Inflammatory macrophage treated with lipopolysaccharide for 4 hours (primary cell): ENCODE measurements at places on chromosomes 6 and 20.

DNA sequence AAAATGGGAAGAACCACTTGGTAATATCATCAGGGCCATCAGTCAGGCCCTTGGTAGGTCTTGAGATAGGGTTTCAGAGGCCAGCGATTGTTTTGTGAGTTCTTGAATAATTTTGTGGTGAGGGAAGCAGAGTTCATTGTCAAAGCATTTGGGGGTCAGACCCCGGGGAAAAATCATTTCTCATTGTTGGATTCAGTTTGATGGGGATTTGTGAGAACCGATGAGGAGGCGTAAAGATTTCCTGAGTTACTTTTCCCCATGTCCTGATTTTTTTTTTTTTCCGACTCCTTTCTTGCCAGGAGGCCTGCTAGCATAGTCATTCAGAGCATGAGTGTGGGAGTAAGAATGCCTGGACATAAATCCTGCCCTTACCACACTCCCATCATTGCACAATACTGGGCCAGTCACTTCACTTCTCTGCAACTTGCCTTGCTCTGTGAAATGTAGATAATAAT, 60.3 kb downstream of the TSHZ2 start:
- no peak for DNase-seq

DNA sequence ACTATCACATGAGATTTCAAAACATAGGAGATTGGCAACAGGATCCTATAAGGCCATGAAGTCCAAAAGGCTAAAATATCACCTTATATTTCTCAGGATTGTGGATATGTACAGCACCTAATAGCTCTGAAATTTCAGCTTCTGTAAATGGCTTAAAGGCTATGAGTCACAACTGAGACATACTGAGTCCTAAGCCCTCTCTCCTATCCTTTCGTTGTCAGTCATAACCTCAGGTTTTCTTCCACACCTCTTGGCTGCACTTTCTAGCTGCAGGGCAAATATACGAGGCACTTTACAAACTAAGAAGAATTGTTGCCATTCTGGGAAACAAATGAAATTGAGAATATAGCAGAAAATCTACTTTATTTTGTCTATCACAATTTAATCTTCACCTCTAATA, 969.9 kb upstream of the EPHA7 start:
- DNase-seq = no peak

- peak; percentile 94 for DNase-seq
These were observed 84.3 kb downstream of the OPRM1 start for GRCh38 chr6:154123155-154123956.

DNA sequence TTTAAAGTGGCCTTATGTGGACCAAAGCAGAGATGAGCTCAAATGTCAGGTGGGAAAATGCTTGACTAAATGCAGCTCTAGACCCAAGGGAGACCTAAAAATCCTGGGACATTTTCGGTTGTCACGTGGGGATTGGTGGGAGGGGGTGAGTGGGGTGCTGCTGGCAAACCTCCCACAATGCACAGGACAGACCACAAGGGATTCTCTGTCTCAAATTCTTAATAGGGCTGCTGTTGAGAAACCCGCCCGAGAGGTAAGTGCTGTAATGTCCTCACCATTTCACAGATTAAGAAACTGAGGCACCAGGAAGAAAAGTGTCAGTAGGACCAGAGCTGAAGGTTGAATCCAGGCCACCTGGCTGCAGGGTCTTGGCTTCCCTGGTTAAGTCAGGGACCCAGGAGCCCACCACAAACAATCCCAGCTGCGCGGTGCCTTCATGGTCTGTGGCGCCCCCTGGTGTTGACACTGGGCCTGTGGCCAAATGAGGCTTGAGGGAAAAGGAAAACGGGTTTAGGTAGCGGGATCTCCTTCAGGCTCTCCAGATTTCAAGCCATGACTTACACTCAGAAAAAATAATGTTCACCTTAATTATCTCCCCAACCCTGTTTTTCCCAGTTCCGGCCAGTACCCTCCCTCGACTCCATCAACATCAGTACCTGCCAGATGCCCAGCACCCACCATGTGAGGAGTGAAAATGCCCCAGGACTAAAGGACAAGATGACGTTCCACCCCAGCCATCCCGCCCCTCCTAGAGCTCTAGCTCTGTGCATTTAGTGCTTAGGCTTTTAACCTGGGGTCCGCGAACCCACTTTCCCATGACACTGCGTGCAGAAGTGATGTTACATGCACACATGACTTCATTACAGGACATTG, 7.2 kb downstream of the HLA-G start:
- DNase-seq = peak; percentile 27

GRCh38 chr6:155372256-155372655, 58.0 kb upstream of the TFB1M start:
- DNase-seq = no peak

GRCh38 chr6:153131037-153131981, at the start of gene RGS17:
RGS17 (minus strand) TSS chr6:153131282; CDS start chr6:153044018, 87,264 bp downstream.
- DNase-seq = no peak

DNA sequence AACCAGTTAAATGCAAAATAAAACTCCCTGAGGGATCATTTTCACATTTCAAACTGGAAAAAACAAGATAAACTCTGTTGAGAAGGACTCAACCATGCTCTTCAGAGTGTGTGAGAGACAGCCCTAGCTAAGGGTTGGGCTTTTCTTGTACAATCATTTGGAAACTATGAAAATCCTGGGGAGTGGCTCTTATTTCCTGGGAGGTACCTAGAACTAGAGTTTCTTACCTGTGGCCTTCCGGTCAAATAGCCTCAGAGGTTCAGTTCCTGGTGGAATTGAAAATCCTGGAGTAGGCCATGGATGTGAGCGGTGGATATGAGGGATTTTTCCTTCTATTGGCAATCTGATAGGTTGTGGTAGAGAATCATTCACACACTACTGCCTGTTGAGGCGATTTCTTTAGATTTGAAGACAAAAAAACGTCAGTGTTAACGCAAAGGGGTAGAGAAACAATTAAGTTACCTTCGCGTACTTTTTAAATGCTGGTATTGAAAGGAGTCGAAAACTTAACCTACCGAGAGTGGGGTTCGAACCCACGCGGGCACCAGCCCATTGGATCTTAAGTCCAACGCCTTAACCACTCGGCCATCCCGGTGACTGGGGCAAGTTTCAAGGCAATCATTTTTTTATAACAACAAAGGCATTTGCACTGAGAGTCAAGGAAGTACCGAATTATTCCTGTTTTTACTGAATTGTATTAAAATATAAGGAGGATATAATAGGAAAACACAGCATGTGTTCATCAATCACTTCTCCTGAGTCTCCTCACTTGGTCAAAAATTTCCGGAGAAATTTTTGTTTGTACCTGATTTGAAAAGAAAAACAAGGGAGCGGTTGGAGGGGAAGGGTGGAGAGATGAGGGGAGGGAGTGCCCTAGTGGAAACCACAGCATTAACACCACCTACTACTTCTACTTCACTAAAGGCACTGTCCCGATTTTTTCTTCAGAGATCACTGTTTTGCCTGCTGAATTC, 191.3 kb downstream of the OR2B2 start:
- peak; percentile 2 for DNase-seq

DNA sequence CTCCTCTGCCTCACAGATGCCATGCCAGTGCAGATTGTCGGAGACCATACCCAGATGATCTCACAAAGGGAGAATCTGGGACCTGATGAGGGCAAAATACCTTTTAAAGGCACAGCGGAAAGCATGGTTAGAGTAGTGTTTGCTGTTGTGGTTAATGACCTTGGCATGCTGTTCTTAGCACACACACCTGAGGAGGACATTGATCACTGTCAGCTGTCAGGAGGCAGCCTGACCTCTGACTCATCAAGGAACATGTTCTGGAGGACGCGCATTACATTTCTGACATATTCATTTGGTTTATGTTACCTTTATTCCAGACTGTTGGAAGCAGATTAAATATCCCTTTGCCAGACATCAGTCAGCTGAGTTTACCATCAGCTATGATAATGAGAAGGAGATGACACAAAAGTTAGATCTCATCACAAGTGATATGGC, 57.1 kb downstream of the GOPC start:
- DNase-seq = no peak

DNA sequence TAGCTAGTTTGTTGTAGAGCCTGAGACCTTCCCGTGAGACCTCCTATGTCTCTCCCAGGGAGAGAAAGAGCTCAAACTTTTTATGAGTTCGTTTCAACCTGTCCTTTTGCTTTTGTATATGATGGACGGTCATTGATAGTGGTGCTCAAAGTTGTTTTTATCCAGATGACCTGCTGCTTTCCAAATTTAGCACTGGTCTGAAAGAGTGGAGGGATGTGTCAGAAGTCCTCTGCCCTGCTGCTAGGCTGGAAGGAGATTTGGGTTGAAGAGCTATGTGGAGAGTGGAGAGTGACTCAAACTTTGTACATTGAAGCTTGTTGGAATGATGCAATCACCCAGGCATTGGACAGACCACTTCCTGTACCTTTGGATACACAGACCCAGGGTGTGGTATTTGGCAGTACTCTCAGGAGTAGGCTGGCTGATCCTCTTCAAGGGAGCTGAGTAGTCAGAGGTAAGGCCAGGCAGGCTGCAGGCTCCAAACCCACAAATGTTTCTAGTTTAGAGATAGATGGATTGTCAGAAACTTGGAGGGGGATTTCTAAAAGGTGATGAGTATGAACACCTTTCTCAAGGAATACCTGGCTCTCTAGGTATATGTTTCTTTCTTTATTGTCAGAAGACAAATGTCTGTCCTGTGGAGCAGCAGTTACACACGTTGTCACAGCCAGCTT, 49.4 kb upstream of the RREB1 start:
- peak; percentile 61 for DNase-seq

DNA sequence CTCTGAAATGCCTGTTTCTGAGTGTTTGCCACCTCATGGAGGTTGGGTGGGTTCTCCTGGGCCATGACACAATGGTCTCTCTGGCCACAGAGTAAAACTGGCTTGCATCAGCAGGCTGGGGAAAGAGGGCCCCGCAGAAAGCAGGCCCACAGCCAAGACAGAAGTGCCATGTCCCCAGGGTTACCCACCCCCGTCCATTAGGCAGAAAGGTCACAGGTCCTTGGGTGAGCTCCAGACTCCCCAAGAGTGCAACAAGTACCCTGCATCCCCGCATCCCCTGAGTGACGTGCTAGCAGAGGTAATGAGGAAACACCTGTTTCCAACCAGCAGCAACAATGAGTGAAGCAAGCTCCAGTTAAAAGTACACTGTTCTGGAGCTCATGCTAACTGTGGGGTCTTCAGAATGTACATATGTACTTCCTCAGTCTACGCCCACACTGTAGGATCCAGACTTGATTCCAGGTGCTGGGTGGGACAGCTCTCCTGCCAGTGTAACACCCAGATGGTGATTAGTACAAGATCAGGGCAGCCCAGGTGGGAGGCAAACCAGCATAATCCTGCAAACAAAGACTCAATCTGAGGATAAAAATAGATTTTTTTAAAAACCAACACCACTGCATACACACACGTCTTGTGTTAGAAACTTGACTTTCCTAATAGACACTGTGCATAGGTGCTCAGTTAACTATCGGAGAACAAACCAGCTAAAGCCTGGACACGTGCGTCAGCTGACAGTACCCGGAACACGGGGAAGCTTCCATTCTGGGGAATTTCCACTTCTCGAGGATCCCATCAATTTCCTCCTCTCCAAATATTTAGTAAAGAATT, 31.5 kb downstream of the RRBP1 start:
- DNase-seq = no peak

GRCh38 chr20:39822667-39823066, 860.5 kb downstream of the DHX35 start:
- DNase-seq = no peak

GRCh38 chr20:50689864-50690649, 1.3 kb downstream of the RIPOR3 start:
- DNase-seq = no peak

- no peak for DNase-seq
These were observed 557.8 kb upstream of the SLC35B3 start for GRCh38 chr6:8993111-8993510.

DNA sequence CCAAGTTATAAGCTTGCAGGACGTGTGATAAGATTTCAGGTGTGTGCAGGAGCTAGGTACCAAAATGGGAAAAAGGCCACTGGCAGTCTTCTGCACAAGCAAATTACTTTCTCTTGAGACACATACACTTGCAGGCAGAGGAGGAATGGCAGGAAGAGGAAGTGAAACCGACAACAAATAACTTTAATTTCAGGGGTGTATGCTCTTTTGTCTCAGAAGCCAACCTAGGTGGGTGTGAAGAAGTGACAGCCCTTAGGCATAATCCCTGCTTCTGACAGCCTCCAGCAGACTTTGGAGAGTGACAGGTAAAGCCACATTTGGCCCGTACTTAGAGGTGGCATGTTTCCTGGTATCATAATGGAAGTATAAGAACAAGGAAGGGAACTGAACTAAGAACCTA, 118.8 kb upstream of the TRAF3IP2 start:
- DNase-seq = peak; percentile 60

- no peak for DNase-seq
These were observed 31.2 kb upstream of the SPTLC3 start for GRCh38 chr20:12977328-12978125.

DNA sequence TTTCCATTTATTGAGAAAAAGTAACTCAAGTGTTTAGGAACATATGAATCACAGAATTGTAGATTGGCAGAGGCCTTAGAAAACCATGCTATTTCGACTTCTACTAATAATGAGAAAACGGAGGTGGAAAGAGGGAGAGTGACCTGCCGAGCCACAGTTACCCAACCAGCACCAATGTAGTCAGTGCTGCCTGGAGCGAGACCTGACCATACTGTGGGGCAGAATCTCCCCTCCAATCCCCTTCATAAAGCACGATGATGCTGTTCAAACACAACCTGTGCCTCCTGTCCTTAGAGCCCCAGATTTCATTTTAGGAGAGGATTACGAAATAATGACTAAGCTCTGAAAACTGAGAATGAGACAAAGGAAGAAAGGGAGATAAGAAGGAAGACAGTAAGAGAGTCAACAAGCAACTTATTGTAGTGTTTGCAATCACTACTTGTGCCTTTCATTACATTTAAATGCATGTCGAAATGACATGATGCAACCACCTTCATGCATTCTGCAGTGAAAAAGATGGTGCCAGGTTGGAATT, 70.6 kb downstream of the ATXN1 start:
- peak; percentile 62 for DNase-seq

- DNase-seq = no peak
These were observed 6.1 kb downstream of the FBXO5 start for GRCh38 chr6:152976749-152977148.

DNA sequence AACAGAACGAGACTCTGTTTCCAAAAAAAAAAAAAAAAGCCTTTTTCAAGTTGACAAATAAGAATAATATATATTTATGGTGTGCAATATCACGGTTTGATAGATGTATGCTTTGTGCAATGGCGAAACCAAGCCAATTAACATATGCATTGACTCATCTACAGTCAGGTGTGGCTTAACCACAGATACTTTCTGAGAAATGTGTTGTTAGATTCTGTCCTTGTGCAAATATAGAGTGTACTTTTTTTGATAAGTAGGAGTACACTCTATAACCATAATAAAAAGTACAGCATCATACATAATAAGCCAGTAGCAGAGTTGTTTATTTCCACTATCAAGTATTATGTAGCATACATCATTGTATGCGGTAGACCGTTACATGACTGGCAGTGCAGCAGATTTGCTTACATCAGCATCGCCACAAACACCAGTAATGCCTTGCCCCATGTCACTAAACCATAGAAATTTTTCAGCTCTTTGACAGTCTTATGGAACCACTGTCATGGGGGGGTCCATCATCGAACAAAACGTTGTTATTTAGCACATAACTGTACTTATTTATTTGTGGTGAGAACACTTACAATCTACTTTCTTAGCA, 59.2 kb downstream of the TMEM170B start:
- no peak for DNase-seq

- peak; percentile 27 for DNase-seq
These were observed 268.8 kb downstream of the GRIK2 start for GRCh38 chr6:101662111-101662897.

- no peak for DNase-seq
These were observed 72.3 kb downstream of the ZNF133 start for GRCh38 chr20:18360635-18361034.

GRCh38 chr6:5634525-5634924, 372.2 kb downstream of the NRN1 start:
- no peak for DNase-seq
